ENCODE measurements at places on chromosomes 5 and 9.
A peak's percentile ranks its signal among the peaks of the same experiment; 100 is the strongest.

- peak; percentile 86 for DNase-seq
Measured at GRCh38 chr9:128733256-128733655, 9.3 kb upstream of the ZDHHC12 start.

DNA sequence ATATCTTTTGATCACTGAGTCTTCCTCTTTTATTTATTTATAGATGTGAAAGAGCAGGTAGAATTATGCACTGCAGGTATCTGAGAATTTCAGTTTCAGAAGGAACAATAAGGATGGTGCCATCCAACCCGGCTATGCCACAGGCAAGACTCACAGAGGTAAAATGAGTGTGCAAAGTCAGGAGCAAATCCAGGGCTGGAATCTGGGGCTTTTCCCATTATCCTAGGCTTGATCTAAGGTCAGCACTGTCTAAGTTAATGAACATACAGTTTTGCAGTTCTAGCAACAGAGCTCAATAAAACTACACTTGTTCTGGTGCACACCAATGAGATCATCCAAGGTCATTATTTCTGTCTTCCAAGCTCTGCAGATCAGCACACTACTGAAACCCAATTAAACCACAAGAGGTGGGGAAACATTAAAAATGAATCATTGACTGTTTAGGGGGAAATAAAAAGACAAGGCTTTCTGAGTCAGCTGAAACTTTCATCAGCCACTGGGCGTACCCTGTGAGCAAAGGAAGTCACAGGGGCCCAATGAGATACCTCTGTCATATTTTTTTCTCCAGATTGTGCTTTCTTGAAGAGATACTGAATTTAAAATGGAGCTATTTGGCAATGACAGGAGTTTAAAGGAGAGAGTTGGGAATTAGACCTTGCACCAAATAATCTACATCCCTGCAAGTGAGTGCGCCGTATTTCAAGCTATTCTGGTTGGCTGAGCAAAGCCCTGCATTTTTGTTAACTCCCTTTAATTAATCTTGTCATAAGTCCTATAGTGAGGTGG lies 662.2 kb upstream of the ZNF608 start:
- no peak for DNase-seq

GRCh38 chr5:163269624-163270023 lies 167.8 kb upstream of the CCNG1 start:
- no peak for DNase-seq

- DNase-seq, result no peak
Measured at GRCh38 chr5:6427694-6428093, 21.0 kb upstream of the UBE2QL1 start.

- no peak for DNase-seq
Measured at GRCh38 chr5:123344816-123345426, 78.3 kb downstream of the CEP120 start.

DNA sequence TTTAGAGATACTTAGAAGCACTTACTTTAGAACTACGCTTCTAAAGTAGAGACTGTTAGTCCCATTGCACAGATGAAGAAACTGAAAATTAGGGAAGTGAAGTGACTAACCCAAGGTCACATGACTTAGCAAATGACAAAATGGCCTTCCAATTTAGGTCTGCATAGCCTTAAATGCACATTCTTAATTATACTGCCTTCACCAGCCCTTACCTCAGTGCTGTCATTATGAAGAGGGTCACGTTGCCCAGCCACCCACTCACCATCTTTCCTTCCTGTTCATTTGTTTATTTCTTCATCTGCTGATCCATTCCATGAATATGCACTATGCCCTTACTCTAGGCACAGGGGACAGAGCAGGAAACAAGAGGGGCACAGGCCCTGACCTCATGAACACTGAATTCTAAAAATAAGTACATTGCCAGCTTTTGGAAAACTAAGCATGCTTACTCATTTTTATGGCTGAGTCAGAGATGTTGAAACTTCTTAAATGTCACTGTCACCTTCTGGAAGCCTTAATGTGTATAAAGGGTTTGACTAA lies 8.6 kb downstream of the HAVCR2 start:
- DNase-seq, result no peak

- no peak for DNase-seq
Measured at GRCh38 chr9:32503008-32503407, 23.0 kb downstream of the RIGI start.

DNA sequence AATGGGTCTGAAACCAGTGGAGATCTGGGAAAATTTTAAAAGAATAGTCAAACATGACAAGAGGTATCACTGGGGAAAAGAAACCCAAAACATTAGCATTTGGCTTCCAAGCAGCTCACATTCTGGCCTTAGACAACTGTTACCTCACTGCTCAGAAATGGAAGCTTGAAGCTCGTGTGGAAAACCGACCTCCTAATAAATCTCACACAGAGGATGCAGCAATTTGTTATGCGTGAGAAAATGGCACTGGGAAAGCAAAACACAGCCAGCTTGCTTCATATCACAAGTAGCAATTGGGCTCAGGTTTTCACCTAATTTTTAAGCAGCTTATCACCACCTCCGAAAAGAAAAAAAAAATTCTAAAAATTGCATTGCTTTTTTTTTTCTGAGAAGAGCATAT lies 103.3 kb upstream of the TAS2R1 start:
- no peak for DNase-seq

GRCh38 chr5:57298985-57299491 lies 125.2 kb downstream of the GPBP1 start:
- DNase-seq, result peak; percentile 68

DNA sequence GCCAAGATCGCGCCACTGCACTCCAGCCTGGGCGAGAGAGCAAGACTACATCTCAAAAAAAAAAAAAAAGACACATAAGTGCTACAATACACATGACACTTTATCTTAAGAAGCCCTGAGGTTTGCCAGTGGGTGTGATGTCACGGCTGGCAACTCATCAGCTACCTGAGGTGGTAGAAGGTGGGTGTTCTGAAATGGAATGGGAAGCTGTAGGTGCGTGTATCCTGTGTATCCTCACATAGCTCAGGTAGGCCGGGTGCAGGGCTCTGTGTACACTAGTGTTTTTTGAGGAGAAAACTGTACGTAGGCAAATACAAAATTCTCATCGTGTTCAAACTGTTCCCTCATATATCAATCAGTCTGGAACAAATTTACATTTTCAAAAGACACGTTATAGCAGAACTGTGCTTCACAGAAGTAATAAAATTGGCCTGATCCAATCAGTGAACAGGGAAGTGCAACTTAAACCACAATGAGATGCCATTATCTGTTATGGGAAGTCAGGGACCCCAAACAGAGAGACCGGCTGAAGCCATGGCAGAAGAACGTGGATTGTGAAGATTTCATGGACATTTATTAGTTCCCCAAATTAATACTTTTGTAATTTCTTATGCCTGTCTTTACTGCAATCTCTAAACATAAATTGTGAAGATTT lies 10.4 kb downstream of the BICD2 start:
- no peak for DNase-seq

- DNase-seq, result peak; percentile 46
Measured at GRCh38 chr5:56951126-56951945, 587 bp downstream of the MIER3 start.

DNA sequence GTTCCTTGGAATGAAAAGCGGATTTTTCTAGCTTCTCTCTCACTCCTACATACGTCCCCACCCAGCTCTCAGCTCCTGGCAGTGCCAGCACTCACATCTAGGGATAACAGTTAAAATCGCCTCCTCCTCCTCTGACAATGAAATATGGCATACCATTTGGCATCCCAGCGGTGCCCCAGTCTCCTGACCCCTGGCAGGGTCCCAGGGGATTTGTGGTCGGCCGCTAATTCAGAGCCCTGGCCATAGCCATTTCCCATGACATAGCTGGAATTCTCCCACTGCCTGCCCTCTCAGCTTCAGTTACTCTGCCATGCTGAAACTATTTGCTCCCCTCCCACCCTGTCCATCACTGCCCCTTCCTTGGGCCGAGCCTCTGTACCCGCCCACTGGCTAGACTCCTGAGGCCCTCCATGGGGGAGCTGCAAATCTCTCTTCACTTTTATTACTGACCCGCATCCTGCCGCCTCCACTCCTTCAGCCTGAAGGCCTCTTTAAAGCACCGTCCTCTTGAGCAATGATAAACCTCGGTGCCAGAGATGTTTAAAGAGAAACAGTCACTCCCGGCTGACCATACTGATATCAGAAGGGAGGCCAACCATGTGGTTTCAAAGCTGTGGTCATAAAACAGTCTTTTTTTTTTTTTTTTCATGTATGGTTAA lies 139.8 kb downstream of the SLIT3 start:
- DNase-seq, result no peak

DNA sequence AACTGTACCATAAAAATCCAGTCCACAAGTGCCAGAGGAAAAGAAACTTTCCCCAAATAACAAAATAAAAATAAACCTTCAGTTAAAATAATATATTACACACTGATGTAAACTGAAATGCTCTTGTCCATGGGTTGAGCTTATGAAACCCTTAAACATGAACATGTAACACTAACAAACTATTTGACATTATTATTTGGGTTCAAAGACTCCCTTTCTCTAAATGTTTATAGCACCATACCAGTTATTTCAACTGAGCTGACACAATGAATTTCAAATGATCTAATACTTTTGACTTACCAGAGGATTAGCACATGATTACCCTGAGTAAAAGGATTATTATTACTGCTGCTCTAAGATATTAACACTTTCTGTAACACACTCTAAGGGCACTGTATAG lies 251.1 kb downstream of the BNC2 start:
- DNase-seq, result no peak

- DNase-seq, result peak; percentile 70
Measured at GRCh38 chr5:91313757-91314673, 69.1 kb downstream of the ARRDC3 start.

GRCh38 chr5:111942201-111942600 lies 185.2 kb upstream of the NREP start:
- no peak for DNase-seq

- no peak for DNase-seq
Measured at GRCh38 chr5:158139161-158139560, 280.2 kb upstream of the CLINT1 start.

DNA sequence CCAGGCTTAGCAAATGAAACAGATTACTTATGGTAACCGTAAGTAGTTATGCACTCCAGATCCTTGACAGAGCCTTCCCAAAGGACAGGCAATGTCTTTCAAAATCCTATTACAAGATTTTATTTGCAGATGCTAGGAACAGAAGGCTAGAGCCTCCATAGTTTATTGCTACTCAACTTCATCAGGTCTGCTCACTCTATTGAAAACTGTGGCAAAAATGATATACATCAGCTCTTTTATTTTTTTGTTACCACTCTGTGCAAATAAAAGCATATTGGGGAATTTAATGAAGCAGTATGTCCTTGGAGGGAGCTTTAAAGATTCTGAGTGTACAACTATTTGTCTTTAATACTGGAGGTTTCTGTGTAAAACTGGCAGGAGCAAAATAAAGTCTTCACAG lies 46.5 kb downstream of the SLC44A1 start:
- DNase-seq, result no peak

GRCh38 chr5:150473673-150474358 lies 24.3 kb upstream of the RPS14 start:
- DNase-seq, result no peak

DNA sequence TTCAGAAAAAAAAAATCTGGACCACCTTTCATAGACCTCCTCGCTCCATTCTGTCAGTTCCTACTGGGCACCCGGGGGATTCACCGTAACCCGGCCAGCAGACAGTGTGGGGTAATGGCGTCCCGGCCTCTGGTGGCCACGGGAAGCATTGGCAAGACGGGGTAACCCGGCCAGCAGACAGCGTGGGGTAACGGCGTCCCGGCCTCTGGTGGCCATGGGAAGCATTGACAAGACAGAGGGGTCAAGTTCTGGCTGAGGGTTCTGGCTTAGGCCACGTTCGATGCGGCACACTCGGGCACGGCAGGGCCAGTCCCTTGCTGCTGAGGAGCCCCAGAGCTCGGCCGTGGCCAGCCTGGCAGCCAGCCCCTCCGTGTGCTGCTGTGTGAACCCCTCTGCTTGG lies 116.2 kb upstream of the RAPGEF1 start:
- DNase-seq, result peak; percentile 87

DNA sequence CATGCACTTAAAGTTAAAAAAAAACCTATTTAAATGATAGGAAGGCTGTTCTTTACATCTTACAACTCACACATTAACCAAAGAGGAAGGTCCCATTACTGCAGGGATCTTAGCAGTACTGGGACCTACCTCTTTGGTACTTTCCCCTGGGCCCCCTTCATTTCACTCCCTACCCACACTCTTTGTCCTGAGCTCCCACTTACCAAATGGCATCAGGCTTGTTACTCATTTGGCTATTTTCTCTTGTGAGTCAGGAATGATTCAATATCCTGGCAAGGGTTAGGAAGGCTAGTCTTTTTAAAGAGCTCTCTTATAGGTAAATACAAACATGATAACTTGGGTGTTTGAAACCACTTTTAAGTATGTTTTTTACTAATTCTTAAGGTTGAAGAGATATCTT lies 117.4 kb upstream of the ELL2 start:
- DNase-seq, result no peak

GRCh38 chr9:123081824-123082223 lies 48.4 kb downstream of the GPR21 start:
- peak; percentile 46 for DNase-seq

DNA sequence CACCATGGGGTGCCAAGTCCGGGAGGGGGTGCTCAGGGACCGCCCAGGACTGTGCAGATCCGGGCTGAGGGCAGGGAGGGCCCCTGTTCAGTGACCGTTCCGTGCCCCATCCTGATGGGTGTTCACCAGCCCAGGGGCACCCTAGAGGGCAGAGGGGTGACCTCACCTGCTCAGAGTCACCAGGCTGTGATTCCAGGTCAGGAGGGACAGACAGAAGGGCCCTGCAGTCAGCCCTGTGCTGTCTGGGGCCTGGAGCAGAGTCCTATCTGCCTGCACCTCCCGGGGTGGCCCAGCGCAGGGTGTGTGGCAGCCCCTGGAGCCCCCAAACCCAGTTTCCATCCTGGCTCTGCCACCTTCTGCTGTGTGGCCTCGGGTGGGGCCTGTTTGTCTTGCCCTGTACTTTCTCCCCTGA lies 241.9 kb downstream of the PBX3 start:
- DNase-seq, result no peak

- DNase-seq, result no peak
Measured at GRCh38 chr9:83699615-83700014, 8.1 kb downstream of the UBQLN1 start.

GRCh38 chr5:77852068-77852513 lies 76.0 kb upstream of the TBCA start:
- no peak for DNase-seq

DNA sequence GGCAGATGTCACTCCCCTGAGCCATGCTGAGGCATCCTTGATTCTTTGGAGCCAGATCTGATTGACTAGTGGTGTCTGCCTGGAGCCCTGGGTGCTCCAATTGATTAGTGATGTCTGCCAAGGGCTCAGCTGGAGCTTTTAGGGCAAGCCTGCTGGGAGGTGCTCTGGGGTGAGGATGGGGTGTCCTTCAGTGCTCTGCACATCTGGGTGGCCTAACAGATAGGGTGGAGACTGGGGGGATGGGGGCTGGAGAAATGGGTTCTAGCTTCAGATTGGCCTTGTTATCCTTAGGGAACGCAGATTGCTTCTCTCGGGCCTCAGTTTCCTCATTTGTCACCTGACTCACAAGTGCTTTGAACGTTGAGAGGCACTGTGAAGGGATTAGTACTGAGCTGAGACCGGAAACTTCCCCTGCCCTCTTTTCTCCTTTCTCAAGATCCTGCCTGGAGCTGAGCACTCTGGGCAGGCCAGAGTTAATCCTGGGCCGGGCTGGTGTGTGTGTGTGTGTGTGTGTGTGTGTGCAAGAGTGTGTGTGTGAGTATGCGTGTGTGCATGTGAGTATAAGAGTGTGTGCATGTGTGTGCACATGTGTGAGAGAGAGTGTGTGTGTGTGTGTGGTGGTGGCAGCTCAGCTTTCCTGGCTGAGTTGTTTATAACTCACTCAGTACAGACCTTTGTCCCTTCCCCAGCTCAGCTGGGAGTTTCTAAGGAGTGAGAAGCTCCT lies 5.6 kb upstream of the IER5L start:
- DNase-seq, result peak; percentile 36

- no peak for DNase-seq
Measured at GRCh38 chr9:121556082-121556481, 56.4 kb upstream of the GGTA1 start.
